Putamen (tissue), 1 donor: ENCODE measurements at places on chromosomes 4 and X.

- no peak for DNase-seq
Measured at GRCh38 chr4:109009909-109010308, 247.1 kb upstream of the ETNPPL start.

DNA sequence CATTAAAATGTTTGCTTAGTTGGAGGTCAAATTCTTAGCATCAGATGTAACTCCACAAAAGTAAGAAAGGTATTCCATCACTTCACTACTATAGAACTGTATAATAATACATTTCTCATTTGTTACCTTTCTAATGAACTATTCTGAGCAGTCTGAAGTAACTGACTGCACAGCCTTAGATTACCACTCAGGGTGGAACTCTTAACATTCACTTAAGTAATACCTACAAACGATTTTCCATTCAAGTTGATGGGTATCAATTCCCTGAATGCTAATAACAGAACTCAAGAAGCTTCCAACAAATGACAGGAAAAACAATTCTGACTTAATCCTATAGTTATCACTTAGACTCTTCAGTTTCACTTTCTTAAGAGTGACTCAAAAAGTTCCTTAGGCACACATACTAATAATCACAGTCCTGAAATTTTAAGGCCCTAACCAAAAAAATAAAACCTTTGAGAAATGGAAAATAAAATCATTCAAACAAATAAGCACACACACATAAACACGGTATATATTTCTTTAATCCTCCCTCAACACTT, 20.9 kb downstream of the HNRNPD start:
- no peak for DNase-seq

- DNase-seq, result no peak
Measured at GRCh38 chr4:15794905-15795304, 16.8 kb downstream of the CD38 start.

GRCh38 chr4:64248186-64248585, 161.1 kb downstream of the TECRL start:
- no peak for DNase-seq

DNA sequence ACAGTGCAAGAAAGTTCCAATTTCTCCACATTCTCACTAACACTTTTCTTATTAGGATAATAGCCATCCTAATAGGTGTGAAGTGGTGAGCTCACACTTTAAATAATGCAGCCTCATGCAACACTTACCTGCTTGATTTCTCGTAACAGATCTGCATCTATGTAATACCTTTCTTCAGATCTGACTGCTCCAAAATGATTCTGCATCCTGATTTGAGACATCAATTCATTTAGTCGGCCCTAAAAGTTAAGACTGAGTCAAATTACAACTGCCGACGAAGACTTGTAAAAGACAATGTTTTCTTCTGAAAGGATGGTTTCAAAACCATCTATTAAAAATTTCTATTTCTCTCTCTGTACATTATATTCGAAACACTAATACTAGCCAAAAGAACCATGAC, 30.7 kb downstream of the NUP54 start:
- no peak for DNase-seq
